CD4-positive, CD25-positive, alpha-beta regulatory T cell (primary cell): ENCODE measurements at places on chromosomes 11 and 22.

DNA sequence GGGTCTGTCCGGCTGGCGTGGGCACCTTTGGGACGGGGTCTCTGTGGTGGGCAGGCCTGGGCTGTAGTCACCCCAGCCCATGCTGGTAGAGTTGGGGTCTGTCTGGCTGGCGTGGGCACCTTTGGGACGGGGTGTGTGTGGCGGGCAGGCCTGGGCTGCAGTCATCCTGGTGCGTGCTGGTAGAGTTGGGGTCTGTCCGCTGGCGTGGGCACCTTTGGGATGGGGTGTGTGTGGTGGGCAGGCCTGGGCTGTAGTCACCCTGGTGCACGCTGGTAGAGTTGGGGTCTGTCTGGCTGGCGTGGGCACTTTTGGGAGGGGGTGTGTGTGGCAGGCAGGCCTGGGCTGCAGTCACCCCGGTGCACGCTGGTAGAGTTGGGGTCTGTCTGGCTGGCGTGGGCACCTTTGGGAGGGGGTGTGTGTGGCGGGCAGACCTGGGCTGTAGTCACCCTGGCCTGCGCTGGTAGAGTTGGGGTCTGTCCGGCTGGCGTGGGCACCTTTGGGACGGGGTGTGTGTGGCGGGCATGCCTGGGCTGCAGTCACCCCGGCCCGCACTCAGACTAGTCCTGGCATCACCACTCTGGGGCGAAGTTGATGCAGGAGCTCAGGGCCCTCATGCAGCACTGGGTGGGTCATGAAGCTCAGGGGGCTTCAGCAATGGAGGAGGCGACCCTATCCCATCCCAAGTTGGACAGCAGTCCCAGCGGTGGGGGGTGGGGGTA is 19.3 kb downstream of the PRR33 start:
- DNase-seq: no peak

- DNase-seq: no peak
These were observed 933 bp downstream of the OLFML1 start for GRCh38 chr11:7486098-7486780.

DNA sequence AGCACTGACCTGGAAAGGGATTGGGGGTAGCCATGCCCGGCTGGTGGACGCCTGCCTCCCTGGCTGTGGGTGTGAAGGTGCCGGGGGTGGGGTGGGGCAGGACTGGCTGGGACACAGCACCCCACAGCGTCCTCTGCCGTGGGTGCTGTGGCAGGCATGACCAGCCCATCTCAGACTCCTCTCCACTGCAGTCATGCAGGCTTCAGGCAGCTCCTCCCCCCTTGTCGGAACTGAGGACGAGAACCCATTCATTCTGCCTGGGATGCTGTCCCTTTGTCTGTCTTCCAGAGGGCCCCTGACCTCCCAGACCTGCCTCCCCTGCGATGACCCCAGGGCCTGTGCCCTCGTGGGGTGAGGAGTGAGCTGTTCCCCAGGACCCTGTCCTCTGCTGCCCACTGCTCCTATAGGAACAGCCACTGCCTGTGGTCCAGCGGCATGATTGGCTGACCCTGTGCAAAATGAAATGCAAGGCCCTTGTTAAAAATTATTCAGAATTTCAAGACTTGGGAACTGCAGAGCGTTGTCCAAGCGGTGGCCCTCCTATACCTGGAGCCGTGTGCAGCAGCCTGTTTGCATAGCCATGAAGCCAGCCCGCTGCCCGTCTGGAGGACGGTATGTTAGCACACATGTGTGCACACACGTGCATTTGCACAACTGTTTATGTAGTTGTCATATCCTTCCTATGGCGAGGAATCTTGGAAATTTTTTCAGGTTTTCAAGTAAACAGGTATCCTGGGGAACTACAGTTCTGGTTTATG is 1122.3 kb downstream of the BRD1 start:
- DNase-seq: no peak

GRCh38 chr11:2166091-2166851 is 5.3 kb upstream of the INS start:
- DNase-seq: peak; percentile 29

GRCh38 chr11:36048496-36049247 is 104.8 kb downstream of the LDLRAD3 start:
- no peak for DNase-seq
